Naive B cell (primary cell): ENCODE measurements at places on chromosomes 11 and 22. TPM values are rescaled to one million over a fixed set of nuclear protein-coding genes. Genes with fewer than 3 reads are reported as not detected.

GRCh38 chr11:116276051-116277044 is 496.4 kb downstream of the BUD13 start:
- no peaks in the 10 kb centered on the region for H3K36me3 ChIP-seq
- peak; percentile 30 for DNase-seq
- H3K27me3 ChIP-seq = peaks cover 13% of the 10 kb centered on the region
- H3K27ac ChIP-seq = no peak overlapping the region
- H3K4me3 ChIP-seq = no peak overlapping the region

DNA sequence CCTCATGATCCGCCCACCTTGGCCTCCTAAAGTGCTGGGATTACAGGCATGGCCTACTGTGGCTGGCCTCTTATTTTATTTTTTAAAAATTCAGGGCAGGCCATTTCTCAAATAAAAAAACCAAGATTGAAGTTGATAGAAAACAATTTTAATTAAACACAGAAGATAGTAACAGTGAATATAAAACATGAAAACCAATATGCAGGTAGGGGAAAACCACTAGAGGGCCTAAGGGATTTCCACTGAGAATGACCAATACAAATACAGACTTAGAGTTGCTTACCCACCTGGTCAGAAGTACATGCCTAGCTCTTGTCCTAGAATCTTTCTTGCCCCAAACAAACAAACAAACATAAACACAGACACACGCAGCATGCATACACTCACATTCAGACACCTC is 1.7 kb upstream of the RTCB start:
- no peaks in the 10 kb centered on the region for H3K36me3 ChIP-seq
- no peak for DNase-seq
- H3K4me1 ChIP-seq = peaks cover 10% of the 10 kb centered on the region
- peaks cover 24% of the 10 kb centered on the region for H3K27me3 ChIP-seq
- H3K27ac ChIP-seq = no peak overlapping the region
- H3K4me3 ChIP-seq = no peak overlapping the region

DNA sequence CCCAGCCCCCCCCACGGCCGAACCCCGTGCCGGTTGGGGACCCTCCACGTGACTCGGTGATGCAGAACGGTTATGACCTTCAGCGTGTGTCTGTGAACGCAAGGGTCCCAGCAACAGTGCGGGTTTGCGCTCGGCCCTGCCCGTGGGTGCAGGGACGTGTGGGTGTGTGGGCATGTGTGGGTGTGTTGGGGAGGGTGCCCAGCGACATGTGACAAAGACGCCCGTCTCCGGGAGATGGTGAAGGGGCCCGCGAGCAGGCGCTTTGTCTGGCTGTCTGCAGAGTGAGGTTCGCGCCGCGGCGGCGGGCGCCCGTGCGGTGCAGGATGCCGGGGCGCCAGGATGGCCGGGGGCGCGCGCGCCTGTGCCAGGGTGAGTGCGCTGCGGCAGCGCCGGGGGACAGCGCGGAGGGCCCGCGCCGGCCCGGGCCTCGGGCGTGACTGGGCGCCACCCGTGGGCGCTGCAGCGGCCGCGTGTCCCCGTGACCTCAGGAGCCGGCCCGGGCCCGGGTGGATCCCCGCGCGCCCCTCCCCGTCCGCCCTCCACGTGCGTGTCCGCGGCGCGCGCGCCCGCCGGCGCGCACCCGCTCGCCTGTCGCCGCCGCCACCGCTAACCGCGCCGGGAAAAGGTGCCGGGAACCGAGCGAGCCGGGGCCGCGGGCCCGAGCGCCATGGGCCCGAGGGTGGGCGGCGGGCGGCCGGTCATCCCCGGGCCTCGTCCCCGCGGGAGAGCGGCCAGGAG is at the start of gene LRFN4:
Gene LRFN4 (plus strand): TSS at position 569 of the 738 bp plus-strand sequence. CDS start 681 bp downstream, outside the sequence.
- no peaks in the 10 kb centered on the region for H3K27me3 ChIP-seq
- peak; percentile 76 for DNase-seq
- peaks cover 17% of the 10 kb centered on the region for H3K4me1 ChIP-seq
- H3K27ac ChIP-seq = peak within 1 kb of the TSS; percentile 23

DNA sequence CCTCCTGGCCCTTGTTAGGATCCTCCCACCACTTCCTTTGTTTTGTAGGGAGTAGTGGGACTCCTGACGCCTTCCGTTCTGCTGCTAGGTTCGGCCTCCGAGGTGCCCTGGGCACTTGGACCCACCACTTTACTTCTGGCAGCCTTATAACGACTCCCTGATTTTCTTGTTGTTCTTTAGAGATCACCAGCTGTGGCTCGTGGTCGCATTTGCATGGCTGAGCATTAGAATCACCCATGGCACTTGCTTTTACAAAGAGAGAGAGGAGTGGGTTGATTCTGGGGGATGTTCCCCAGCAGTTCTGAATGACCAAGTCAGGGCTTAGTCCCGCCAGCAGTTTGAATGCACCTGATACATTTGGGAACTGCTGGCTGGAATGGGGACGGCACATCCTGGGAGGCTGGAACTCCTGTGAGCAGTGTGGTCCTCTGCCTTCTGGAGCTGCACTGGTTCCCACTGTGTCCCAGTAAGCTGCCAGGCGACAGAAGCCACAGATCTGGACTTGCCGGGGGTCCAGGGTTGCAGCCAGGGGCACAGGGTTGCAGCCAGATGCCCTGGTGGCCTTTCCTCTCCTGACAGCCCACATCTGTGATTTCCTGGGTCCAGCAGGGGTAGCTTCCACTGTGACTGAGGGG is 4.1 kb downstream of the TUB start:
- H3K36me3 ChIP-seq = no peaks in the 10 kb centered on the region
- H3K27ac ChIP-seq = no peak overlapping the region
- peaks cover 42% of the 10 kb centered on the region for H3K27me3 ChIP-seq
- H3K4me1 ChIP-seq = no peaks in the 10 kb centered on the region
- DNase-seq = no peak

DNA sequence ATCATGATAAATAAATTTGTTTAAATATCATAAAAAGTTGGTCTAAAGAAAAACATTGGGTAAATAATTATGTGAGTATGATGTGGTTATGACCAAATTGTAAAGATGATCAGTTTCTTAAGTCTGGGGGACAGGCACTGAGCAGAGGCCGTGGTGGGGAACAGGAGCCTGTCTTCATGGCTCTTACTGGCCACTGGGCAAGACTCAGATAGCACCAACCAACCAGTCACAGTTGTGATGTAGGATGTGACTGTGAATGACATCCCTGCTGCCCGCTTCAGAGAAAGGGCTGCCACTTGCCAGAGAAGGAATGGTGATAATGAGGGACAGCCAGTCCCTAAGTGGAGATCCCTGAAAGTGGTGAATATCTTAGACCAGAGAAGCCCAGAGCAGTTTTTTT is 7.0 kb downstream of the PTPRJ start:
- no peaks in the 10 kb centered on the region for H3K36me3 ChIP-seq
- H3K27me3 ChIP-seq = no peaks in the 10 kb centered on the region
- peak overlapping the region; percentile 64 for H3K27ac ChIP-seq
- peak overlapping the region; percentile 88 for H3K4me3 ChIP-seq
- peaks cover 64% of the 10 kb centered on the region for H3K4me1 ChIP-seq

DNA sequence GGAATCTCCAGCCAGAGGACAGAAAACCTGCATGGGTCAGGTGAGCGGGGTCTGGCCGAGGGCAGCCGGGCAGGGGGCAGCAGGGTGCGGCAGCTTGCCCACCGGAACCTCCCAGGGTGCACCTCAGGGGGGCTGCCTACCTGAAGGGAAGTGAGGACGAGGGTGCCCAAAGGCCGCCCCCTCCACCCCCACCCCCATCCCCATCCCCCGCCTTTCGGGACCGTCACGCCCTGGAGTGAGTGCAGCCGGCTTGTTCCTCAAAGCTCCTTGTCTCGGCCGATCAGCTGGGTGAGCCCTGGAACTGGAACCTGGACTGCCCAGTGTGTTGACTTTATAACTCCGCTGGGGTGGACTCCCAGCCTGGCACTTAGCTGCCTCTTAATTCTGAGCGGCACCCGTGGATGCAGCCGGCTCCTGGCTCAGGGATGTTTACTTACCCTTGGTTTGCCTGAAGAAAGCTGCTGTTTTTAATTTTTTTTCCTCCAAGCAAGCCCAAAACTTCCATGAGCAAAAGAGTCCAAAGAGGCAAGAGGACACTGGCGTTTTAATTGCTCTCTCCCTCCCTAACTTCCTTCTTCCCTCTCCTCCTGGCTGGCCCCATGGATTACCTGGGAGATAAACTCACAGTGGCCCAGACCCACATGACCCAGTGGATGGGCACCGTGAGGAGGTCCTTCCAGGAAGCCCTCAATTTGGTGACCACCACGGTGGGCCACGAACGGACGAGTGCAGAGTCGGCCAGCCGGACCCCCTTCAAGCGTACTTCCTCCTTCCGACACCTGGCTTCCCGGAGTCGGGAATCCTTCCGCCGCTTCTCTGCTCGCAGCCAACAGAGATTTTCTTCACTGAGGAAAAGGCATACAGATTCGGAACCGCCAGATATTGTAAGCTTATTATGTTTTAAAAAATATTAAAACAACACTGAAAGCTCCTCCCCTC is 87.8 kb upstream of the CRYBB3 start:
- peaks cover 70% of the 10 kb centered on the region for H3K27me3 ChIP-seq
- H3K27ac ChIP-seq = no peak overlapping the region
- no peak for DNase-seq
- no peaks in the 10 kb centered on the region for H3K36me3 ChIP-seq

- H3K36me3 ChIP-seq = no peaks in the 10 kb centered on the region
- H3K27ac ChIP-seq = no peak overlapping the region
- no peak for DNase-seq
- peaks cover 5% of the 10 kb centered on the region for H3K27me3 ChIP-seq
- no peak overlapping the region for H3K4me3 ChIP-seq
These were observed 263.7 kb downstream of the NTM start for GRCh38 chr11:131633921-131634715.

Gene BATF2
- 0.13 TPM for polyA plus RNA-seq

Gene UCP3
- not detected for polyA plus RNA-seq
